ENCODE measurements at places on chromosomes 1 and 21. TPM values are rescaled to one million over a fixed set of nuclear protein-coding genes. Genes with fewer than 3 reads are reported as not detected.

Gene SLC45A3
- total RNA-seq = 53.0 TPM

Gene C1orf105
- not detected for total RNA-seq

Gene KAZN
- 0.51 TPM for total RNA-seq

Gene TMEM61
- total RNA-seq = 0.25 TPM

Gene OR2L8
- not detected for total RNA-seq

Gene ANKRD34A
- total RNA-seq = under 0.01 TPM

Gene SCMH1
- total RNA-seq = 8.2 TPM

Gene PLA2G2A
- not detected for total RNA-seq

Gene ITLN2
- total RNA-seq = not detected

Gene CHD1L
- 34.7 TPM for total RNA-seq

Gene CFAP107
- total RNA-seq = not detected

Gene KIFAP3
- 15.8 TPM for total RNA-seq

Gene FAAH
- total RNA-seq = 0.64 TPM

Gene USH2A
- not detected for total RNA-seq

Gene PODN
- not detected for total RNA-seq

Gene RHBG
- not detected for total RNA-seq

Gene LEFTY2
- not detected for total RNA-seq

Gene MPZ
- 1.5 TPM for total RNA-seq

Gene S100A12
- not detected for total RNA-seq

Gene PPIE
- total RNA-seq = 44.0 TPM

Gene TFF3
- total RNA-seq = 290 TPM

Gene OR2T33
- total RNA-seq = not detected

Gene GBP1
- 10.9 TPM for total RNA-seq
